Bronchus fibroblast of lung (primary cell): ENCODE measurements at places on chromosomes 11 and 22. TPM values are rescaled to one million over a fixed set of nuclear protein-coding genes. Genes with fewer than 3 reads are reported as not detected.

OR51G1 gene
- not detected in 2 replicates for total RNA-seq

RASSF10 gene
- not detected in 2 replicates for total RNA-seq

SCGB1A1 gene
- not detected in 2 replicates for total RNA-seq

MIOX gene
- total RNA-seq = 0.17 TPM in 1 of 2 replicates, not detected in the other

ALDH3B1 gene
- total RNA-seq = 41.3 and 48.8 TPM in 2 replicates

GRM5 gene
- under 0.01 TPM in 1 of 2 replicates, not detected in the other for total RNA-seq

TRIM51 gene
- not detected in 2 replicates for total RNA-seq

CASP1 gene
- 19.3 and 23.9 TPM in 2 replicates for total RNA-seq
